ENCODE measurements at places on chromosomes 11 and 22.

GRCh38 chr22:34567367-34567766 is 498.6 kb upstream of the ISX start:
- no peak for DNase-seq

DNA sequence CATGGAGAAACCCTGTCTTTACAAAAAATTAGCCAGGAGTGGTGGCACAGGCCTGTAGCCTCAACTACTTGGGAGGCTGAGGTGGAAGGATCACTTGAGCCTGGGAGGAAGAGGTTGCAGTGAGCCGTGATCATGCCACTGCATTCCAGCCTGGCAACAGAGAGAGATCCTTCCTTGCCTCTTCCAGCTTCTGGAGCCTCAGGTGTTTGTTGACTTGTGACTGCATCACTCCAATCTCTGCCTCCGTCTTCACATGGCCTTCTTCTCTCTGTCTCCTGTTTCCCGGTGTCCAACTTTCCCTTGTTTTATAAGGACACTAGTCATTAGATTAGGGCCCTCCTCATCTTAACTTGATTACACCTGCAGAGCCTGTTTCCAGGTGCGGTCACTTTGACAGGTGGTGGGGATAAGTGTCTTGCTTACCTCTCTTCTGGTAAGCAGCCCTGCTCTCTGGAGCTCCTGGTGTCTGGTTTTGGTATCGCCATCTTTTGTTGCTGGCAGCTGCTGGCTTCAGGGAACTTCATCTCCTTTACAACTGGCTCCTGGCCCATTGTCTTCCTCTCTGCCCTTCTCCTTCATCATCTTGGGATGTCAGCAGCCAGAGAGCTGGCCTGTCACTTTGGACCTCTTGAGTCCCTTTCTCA is 8.2 kb upstream of the USP2 start:
- peak; percentile 61 for DNase-seq

DNA sequence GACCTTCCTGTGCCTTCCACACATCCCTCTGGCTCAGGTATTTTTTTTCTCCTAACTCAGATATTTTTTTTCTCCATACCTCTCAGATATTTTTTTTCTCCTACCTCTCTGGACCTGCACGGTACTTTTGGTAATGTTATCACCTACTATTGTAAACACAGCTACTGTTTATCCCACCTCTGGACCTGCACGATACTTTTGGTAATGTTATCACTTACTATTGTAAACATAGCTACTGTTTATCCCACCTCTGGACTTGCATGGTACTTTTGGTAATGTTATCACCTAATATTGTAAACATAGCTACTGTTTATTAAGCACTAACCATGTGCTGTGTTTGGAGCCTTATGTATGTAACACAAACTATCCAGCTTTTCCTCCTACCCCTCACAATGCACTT is 12.1 kb upstream of the UPB1 start:
- DNase-seq = no peak

- DNase-seq = no peak
Measured at GRCh38 chr11:78262691-78263090, 74.0 kb downstream of the USP35 start.
